ENCODE measurements at places on chromosomes 2 and 18. TPM values are rescaled to one million over a fixed set of nuclear protein-coding genes. Genes with fewer than 3 reads are reported as not detected.

Gene LRP1B
- not detected for total RNA-seq

Gene ADRA2B
- total RNA-seq = 2.7 TPM

Gene WDFY1
- 55.7 TPM for total RNA-seq

Gene SP9
- not detected for total RNA-seq

Gene CDH2
- total RNA-seq = 36.2 TPM

DNA sequence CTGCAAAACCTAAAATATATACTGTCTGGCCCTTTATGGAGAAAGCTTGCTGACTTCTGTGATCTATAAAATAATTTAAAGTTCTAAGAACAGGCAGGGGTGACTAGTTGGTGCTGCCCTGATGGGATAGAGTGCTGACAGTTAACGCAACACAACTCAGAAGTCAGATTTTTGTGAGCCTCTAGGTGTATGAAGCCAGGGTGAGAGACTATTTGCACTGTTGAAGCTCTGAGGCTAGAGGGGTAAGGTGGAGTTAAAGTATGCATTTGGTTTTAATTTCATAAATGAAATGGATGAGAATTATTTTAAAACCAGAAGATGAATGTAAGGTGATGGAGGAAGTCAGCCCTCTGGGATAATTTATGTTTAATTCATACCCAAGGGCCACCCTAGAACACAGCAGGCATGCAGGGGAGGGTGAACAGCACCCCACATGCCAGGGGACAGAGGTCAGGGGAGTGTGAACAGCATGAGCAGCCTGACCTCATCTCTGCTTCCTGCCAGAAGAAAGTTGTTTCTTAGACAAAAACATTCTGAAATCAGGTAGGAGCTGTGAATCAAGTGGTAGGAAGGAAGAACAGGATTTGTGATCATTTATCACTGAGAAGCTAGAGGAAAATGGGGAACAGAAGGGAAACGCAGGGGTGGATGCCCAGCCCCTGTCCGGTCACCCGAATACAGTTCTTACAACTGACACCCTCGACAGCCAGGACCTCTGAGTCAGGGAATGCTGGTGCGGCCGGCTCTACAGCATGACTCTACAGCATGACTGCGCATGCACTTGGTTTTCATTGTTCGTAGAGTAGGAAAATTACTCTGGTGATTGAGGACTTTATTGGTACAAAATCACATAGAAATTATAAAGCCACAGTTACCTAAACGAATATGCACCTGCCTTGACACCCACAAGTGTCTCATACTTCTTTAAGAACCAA lies 93.1 kb downstream of the MBP start:
- DNase-seq = no peak
- no peaks in the 10 kb centered on the region for H3K27me3 ChIP-seq
- no peaks in the 10 kb centered on the region for H3K36me3 ChIP-seq
- no peak overlapping the region for H3K27ac ChIP-seq
- H3K4me3 ChIP-seq = no peak overlapping the region

- no peak for DNase-seq
- no peak overlapping the region for H3K4me3 ChIP-seq
- no peaks in the 10 kb centered on the region for H3K4me1 ChIP-seq
Observed at GRCh38 chr2:42848265-42848664, 55.9 kb upstream of the HAAO start.

GRCh38 chr2:42327125-42327524 lies 33.9 kb downstream of the COX7A2L start:
- H3K36me3 ChIP-seq = peaks cover 30% of the 10 kb centered on the region
- no peaks in the 10 kb centered on the region for H3K4me1 ChIP-seq
- no peak overlapping the region for H3K4me3 ChIP-seq
- no peak overlapping the region for H3K27ac ChIP-seq
- DNase-seq = no peak

DNA sequence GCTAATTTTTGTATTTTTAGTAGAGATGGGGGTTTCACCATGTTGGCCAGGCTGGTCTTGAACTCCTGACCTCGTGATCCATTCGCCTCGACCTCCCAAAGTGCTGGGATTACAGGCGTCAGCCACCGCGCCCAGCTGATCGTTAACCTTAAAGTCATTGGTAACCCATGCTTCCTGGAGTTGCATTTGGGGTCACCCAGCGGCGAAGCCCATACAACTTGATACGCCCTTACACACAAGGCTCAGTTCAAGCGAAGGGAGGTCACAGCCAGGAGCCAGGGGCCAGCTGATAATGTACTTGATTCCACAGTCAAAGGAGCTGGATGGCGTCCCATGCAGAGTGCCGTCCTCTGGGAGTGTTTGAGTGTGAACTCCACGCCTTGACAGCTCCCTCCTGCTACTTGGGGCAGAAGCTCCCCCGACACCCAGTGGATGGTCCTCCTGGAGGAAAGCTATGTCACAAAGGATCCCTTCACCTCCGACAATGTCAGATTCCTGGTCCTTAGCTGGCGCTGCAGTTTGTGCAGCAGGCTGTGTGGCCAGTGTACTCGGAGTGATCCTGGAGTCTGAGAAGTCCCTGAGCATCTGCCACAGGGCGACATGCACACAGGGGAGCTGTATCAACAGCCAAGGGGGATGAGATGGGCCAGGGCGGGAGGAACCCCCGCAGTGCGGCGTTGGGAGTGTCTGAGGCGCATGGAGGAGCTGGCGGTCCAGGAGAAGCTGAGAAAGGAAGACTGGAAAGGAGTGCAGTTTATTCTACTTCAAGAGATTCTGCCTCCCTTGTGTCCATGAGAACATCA lies 7.9 kb downstream of the CLHC1 start:
- H3K27me3 ChIP-seq = no peaks in the 10 kb centered on the region
- DNase-seq = peak; percentile 36
- H3K4me1 ChIP-seq = no peaks in the 10 kb centered on the region

DNA sequence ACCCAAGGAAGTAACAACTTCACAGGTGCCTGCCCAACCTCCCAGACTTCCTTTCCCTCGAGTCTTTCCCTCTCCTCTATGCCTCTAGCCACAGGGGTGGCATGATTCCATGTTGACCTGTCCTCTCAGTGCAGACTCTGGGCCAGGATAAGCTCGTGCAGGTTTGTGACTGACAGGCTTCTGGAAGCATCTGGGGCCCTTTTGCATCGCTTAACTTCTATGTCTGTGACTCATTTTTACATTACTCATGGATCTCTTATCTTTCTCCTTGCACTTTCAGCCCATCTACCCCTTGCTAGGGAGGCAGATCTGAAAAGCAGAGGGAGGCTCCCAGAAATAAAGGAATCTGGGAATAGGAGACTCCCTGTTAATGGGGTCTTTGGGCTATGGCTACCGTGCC lies 98.5 kb upstream of the RIOK3 start:
- no peaks in the 10 kb centered on the region for H3K36me3 ChIP-seq
- H3K4me3 ChIP-seq = no peak overlapping the region
- H3K27me3 ChIP-seq = no peaks in the 10 kb centered on the region
- no peak for DNase-seq

GRCh38 chr18:59941331-59941730 lies 41.5 kb downstream of the PMAIP1 start:
- no peak for DNase-seq
- no peaks in the 10 kb centered on the region for H3K36me3 ChIP-seq
- H3K4me3 ChIP-seq = no peak overlapping the region
- no peak overlapping the region for H3K27ac ChIP-seq
- H3K27me3 ChIP-seq = no peaks in the 10 kb centered on the region
- no peaks in the 10 kb centered on the region for H3K4me1 ChIP-seq

- H3K27me3 ChIP-seq = no peaks in the 10 kb centered on the region
- no peaks in the 10 kb centered on the region for H3K36me3 ChIP-seq
Observed at GRCh38 chr18:34990597-34990996, 50.6 kb upstream of the MAPRE2 start.

GRCh38 chr2:132814651-132815050 lies 144.6 kb upstream of the LYPD1 start:
- no peak overlapping the region for H3K4me3 ChIP-seq
- H3K27me3 ChIP-seq = no peaks in the 10 kb centered on the region
- no peak overlapping the region for H3K27ac ChIP-seq
- H3K36me3 ChIP-seq = peaks cover 14% of the 10 kb centered on the region
- peaks cover 3% of the 10 kb centered on the region for H3K4me1 ChIP-seq

DNA sequence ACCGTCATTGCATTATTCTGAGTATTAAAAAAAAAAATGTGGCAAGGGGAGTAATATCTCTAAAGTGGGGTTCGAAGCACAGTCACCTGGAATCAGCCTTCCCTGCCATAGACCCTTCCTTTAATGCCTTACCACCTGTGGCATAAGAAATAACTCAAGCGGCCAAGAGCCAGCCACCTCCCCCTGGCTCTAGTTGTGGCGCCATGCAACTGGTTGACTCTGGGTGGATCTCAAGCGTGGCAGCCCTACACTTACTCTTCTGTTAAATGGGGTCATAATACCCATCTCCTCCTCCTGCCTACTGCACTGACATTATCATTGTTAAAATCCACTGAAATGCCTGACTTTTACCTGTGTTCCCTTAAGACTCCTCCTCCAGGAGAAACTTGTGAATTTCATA lies 175.8 kb downstream of the SMAD7 start:
- H3K4me3 ChIP-seq = no peak overlapping the region
- no peak overlapping the region for H3K27ac ChIP-seq
- H3K27me3 ChIP-seq = no peaks in the 10 kb centered on the region
- H3K36me3 ChIP-seq = no peaks in the 10 kb centered on the region

DNA sequence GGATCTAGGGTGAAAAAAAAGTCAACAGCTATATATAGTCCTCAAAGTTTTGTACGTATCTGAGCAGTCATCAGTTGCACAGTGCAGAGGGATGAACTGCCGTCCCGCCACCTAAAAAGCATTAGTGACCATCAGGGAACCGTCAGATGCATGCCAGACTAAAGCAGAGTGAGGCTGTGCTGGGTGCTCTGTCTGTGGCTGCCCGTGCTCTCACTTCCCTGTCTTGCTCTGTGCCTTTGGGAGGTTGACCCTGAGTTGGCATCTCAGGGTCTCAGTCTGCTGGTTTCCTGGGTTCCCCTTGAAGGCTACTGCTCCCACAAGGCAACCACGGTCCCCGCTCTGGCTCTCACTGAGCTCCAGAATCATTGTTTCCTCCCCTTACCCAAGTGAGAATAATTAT lies 11.1 kb downstream of the CLUL1 start:
- no peak overlapping the region for H3K27ac ChIP-seq
- no peak overlapping the region for H3K4me3 ChIP-seq
- no peaks in the 10 kb centered on the region for H3K36me3 ChIP-seq
- H3K4me1 ChIP-seq = no peaks in the 10 kb centered on the region

DNA sequence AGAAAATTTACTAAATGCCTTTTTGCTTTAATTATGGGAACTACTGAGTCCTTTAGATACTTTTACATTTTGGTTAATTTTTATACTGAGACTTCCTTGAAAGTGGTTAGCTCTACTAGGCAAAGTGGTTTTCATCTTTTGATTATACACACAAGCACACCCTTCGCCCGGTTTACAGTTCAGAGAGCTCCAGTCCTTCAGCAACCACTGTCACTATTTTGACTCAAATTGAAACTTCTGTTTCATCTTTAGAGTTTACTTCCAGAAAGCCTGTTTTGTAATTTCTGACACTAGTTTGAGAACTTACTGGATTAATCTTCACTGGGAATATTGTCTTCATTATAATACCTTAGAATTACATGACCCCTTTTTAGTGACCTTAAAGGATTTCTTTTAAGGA lies 140.3 kb upstream of the FOSL2 start:
- H3K36me3 ChIP-seq = no peaks in the 10 kb centered on the region
- no peak overlapping the region for H3K4me3 ChIP-seq

GRCh38 chr2:127578411-127578810 lies 42.9 kb downstream of the MYO7B start:
- H3K27ac ChIP-seq = no peak overlapping the region
- H3K27me3 ChIP-seq = no peaks in the 10 kb centered on the region
- H3K4me3 ChIP-seq = no peak overlapping the region
- H3K4me1 ChIP-seq = no peaks in the 10 kb centered on the region
